ENCODE measurements at places on chromosomes 2 and 18.

GRCh38 chr2:171958475-171958874 is 36.2 kb downstream of the HAT1 start:
- no peaks in the 10 kb centered on the region for H3K27me3 ChIP-seq
- peaks cover 7% of the 10 kb centered on the region for H3K4me1 ChIP-seq
- no peak overlapping the region for H3K4me3 ChIP-seq
- no peak for DNase-seq
- no peaks in the 10 kb centered on the region for H3K36me3 ChIP-seq

GRCh38 chr2:20231598-20232026 is 6.7 kb upstream of the SDC1 start:
- peak; percentile 43 for DNase-seq
- peaks cover 48% of the 10 kb centered on the region for H3K27me3 ChIP-seq
- no peaks in the 10 kb centered on the region for H3K36me3 ChIP-seq
- H3K27ac ChIP-seq, result no peak overlapping the region

DNA sequence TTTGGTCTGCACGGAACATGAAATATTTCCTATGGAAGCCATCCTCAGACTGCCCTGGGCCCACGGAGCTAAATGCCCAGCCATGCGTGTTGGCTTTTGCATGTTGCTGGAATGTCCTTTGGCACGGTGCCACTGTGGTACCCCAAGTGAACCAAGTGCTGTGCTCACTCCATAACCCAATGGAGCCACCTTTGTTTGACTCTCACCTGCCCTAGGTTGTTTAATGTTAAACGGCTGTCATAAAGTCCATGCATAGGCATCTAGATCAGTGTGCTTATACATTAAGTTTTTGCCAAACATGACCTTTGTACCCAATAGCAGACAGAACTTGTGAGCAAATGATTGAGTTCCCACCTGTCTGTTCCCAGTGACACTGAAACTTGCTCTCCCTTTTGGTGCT is 59.9 kb upstream of the TMEM87B start:
- H3K36me3 ChIP-seq, result peaks cover 64% of the 10 kb centered on the region
- no peak overlapping the region for H3K27ac ChIP-seq
- no peak overlapping the region for H3K4me3 ChIP-seq
- H3K27me3 ChIP-seq, result no peaks in the 10 kb centered on the region

GRCh38 chr2:179613701-179614100 is 247.7 kb downstream of the ZNF385B start:
- no peaks in the 10 kb centered on the region for H3K4me1 ChIP-seq
- H3K36me3 ChIP-seq, result no peaks in the 10 kb centered on the region
- H3K27ac ChIP-seq, result no peak overlapping the region
- no peak overlapping the region for H3K4me3 ChIP-seq
